ENCODE measurements at places on chromosomes 7 and 10.

- no peak for DNase-seq
Observed at GRCh38 chr10:131816157-131816775, 84.5 kb upstream of the PPP2R2D start.

GRCh38 chr7:32661929-32662328 lies 166.6 kb downstream of the AVL9 start:
- no peak for DNase-seq

- no peak for DNase-seq
Observed at GRCh38 chr7:111074071-111074747, 16.7 kb upstream of the LRRN3 start.

DNA sequence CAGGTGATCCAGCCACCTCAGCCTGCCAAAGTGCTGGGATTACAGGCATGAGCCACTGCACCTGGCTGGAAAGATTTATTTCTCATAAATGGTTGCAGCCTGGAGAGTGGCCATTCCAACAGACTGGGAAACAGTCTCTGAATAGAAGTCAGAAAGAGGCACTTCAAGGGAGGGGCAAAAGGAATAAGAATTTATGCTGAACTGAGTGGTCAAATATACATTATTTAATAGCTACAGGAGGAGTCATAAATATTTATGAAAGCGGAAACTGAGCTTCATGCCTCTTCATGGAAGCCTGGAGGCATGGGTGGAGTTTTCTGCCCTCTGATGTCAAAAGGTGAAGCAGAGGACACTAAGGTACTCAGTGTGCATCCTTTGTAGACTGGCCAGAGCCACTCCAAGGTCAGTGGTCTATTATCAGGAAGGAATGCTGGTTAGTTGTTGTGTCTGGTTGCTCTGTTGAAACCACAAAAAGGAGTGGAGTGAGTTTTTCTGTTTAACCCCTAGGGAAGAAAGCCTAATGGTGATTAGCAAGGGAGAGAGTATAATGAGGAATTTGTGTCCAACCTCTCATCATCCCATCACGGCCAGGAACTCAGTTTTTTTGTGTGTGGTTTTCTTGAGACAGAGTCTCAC lies 9.3 kb upstream of the NRBF2 start:
- no peak for DNase-seq

DNA sequence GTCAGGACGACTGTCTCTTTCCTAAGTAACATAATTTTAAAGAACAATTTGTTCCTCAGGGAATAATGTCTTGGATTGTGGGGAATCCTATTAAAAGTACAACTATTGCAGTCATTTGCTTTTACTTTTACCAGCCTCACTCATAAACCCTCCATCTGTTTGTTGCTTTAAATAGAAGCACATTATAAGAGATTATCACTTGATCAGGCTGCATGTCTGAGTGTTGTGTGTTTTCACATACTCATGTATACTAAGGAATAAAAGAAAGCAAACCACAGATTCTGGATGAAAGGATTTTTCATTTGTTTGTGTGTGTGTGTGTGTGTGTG lies 1077.8 kb downstream of the KCNMA1 start:
- DNase-seq, result no peak

GRCh38 chr10:31847515-31847914 lies 81.1 kb downstream of the ARHGAP12 start:
- no peak for DNase-seq

DNA sequence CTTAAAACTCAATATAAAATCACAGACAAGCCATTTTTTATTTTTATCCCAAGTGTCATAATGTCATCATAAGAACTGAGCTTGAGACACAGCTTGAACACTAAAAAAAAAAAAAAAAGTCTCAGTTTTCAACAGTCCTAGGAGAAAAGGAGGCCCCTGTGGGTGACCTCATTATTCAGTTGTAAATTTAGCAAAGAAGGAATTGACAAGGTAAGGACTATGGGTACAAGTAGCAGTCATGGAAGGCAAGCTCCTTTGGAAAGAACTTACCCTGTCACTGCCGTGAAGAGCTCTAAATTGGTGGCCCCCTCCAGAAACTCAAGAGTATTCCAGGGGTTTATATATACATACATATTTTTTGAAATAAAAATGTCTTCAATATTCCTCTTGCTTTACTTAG lies 864.4 kb upstream of the KCND2 start:
- DNase-seq, result no peak

DNA sequence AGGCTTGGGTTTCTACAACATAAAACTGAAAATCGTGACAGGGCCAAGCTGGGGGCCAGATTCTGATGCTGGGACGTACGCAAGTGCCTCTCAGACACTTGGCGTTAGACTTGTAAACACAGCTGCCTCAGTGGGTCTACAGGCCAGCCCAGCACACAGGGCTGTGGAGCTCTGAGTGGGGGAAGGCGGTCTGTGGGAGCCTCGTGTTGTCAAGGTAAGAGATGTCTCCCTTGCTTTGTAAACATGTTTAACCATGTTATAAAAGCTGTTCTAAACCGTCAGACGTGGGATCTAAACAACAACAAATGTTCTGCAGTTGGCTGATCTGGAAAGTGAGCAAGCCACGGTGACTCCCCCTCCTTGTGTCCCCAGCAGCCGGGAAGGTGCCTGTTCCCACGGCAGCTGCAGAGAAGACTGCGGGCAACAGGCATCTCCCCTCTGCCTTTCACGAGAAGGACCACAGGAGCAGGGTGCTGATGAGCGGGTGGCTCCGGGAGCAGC lies 67.8 kb downstream of the ZRANB1 start:
- no peak for DNase-seq

- no peak for DNase-seq
Observed at GRCh38 chr7:12481722-12482121, 78.1 kb upstream of the VWDE start.

DNA sequence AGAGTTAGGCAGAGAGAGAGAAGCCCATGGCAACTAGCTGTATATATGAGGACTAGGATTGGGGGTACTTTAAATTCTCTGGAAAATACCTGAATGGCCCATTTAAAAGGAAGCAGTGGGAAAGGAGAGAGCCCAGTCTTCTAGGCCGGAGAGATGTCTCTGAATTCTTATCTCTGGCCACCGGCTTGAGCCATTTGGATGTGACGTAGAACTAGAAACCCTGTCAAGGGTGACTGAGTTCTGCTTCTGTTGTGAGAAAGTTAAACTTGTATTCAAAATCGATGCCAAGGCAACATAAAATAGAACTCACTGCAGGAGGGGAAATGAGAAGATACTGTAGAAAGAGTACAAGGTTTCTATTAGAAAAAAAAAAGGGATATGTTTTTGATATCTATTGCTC lies 6.3 kb upstream of the GSTK1 start:
- no peak for DNase-seq

GRCh38 chr10:114370199-114370598 lies 34.1 kb downstream of the AFAP1L2 start:
- no peak for DNase-seq

DNA sequence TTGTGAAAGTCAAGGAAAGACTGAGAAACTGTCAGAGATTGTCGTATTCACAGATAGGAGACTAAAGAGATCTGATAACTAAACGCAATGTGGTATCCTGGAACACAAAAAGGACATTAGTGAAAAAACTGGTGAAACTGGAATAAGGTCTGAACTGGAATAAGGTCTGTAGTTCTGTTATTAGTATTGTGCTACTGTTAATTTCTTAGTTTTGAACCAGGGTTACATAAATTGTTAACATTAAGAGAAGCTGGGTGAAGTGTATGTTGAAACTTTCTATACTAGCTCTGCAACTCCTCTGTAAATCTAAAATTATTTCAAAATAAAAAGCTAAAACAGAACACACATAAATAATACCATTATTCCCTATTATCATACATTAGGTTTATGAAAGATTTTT lies 3.4 kb upstream of the NT5C2 start:
- DNase-seq, result no peak

DNA sequence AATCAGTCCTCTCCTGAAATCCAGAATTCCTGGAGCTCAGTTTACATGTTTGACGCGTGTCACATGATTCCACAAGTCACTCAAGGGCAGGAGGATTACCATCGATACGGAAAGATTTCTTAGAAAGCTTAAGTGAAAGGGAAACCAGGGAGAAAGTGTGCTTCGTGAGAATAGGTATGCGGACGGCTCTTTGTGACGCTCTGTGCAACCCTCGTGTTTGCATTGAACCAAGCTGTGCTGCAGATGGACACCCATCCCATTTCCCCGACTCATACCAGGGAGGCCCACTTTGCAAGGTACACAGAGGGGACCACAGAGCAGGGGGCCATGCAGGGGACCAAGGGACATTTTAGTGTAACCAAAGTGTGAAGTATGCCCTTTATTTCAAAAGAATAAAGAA lies 43.2 kb downstream of the IKZF1 start:
- DNase-seq, result no peak

- no peak for DNase-seq
Observed at GRCh38 chr7:131583430-131583829, 27.0 kb upstream of the PODXL start.

DNA sequence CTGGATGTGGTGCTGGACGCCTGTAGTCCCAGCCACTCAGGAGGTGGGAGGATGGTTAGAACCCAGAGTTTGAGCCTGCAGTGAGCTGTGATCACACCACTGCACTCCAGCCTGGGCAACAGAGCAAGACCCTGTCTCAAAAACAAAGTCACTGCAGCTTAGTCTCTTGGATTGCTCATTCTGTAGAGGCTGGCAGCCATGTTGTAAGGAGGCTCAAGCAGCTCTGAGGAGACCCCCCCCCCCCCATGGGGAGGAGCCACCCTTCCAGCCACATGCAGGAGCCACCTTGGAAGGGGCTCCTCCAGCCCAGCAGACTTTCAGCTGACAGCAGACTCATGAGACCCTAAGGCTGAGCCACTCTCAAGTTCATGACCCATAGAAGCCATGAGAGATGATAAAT lies 68.4 kb downstream of the FOXL3 start:
- DNase-seq, result no peak

GRCh38 chr7:13989126-13989948 lies at the start of gene ETV1:
ETV1 (minus strand) TSS chr7:13989666; CDS start chr7:13989052, 614 bp downstream.
- DNase-seq, result peak; percentile 89

DNA sequence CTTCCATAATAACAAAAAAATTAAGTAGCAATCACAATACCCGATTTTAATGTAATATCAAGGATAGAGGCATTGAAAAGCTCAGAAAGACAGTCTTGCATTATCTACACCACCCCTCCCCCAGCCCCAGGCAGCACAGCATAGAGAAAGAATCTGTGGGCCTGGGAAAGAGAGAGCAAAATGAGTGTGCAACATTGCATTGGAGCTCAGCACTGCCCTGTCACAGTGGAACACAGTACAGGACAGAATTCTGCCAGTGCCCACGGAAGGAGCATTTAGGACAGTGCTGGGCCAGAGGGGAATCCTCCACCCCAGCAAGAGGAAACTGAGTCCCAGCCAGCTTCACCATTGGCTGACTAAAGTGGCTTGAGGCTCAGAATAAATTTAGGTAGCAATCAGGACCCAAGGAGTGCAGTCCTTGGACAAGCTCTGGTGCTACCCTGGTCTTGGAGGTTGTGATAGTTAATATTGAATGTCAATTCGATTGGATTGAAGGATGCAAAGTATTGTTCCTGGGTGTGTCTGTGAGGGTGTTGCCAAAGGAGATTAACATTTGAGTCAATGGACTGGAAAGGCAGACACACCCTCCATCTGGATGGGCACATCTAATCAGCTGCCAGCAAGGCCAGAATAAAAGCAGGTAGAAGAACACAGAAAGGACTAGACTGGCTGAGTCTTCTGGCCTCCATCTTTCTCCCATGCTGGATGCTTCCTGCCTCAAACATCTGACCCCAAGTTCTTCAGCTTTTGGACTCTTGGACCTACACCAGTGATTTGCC lies 234.4 kb downstream of the ANK3 start:
- DNase-seq, result no peak

- no peak for DNase-seq
Observed at GRCh38 chr7:52257890-52258289, 777.5 kb upstream of the POM121L12 start.

- no peak for DNase-seq
Observed at GRCh38 chr7:155714702-155715101, 70.2 kb downstream of the RBM33 start.

DNA sequence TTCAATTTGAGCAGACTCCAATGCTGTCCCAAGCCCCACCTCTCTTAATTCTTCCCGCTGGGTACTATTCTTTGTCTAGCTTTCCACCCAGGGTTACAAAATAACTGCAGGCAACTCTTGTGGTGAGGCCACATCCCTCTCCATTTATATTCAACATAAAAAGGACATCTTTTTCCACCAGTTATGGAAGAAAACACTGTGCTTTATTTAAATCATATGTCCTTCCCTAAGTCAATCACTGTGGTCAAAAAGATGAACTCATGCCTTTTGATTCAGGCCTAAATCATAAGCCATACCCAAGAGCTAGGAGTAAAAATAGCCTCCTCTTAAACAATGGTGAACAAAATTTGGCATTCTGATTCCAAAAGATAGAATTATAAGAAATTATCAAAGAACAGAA lies 386.0 kb downstream of the SEMA3D start:
- DNase-seq, result no peak

DNA sequence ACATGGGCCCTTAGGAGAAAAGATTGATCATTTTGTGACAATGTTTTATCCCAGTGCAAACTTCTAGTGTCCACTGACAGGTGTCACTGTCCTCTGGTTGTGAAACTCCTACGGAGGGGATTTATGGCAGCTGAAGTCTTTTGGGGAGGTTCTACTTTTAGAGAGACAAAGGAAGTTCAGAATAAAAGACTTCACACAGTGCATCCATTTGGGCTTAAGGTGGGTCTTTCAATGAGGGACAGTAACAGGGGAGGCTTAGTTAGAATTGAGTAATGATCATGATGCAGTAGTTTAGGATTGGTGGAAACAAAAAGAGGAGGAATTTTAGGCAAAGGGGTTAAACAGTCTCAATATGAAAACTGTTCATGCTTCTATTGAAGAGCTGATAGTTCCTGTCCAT lies 501.1 kb upstream of the NRP1 start:
- no peak for DNase-seq

DNA sequence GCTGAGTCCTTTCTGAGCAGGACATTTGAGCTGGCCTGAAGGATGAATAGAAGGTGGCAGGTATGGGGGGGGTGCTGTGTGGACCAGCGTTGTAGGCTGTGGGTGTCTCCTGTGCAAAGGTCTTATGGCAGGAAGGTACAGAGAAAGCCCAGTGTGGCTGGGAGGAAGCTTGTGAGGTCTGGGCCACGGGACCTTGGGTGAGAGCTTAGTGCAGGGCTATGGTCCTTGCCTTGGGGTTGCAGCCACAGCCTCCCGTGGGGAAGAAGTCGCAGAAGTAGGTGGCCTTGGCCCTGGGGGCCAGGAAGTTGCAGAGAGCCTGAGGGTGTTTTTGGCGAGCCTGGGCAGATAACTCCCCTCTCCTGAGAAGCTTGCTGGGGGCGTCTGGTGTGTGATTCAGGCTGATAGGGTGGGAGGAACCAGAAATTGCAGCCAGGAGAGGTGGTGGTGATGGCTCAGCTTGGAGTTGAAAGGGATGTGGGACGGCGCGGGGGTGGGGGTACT lies 172.0 kb upstream of the TNRC18 start:
- DNase-seq, result peak; percentile 59

DNA sequence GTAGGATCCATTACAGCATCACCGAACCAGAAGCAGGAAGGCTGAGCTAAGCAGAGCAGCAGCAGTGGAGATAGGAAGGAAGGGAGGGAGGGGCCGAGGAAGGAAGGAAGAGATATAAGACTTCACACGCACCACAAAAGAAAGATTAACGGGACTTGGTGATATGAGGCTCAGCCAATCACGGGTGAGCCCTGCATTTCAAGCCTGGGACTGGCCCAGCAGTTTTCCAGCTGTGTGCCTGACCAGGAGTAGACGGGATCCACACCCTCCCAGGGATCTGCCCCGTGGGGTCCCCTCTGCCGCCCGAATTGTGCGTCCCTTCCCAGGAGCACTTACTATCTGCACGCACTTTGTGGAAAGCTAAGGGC lies 16.2 kb downstream of the ATG9B start:
- DNase-seq, result no peak

- DNase-seq, result no peak
Observed at GRCh38 chr7:155361346-155361680, 63.6 kb downstream of the INSIG1 start.
